ENCODE measurements at places on chromosomes 7 and 10.

GRCh38 chr7:95590387-95591248, 5.7 kb downstream of the PDK4 start:
- DNase-seq, result no peak

GRCh38 chr10:35545079-35545657, 60.0 kb upstream of the GJD4 start:
- no peak for DNase-seq

DNA sequence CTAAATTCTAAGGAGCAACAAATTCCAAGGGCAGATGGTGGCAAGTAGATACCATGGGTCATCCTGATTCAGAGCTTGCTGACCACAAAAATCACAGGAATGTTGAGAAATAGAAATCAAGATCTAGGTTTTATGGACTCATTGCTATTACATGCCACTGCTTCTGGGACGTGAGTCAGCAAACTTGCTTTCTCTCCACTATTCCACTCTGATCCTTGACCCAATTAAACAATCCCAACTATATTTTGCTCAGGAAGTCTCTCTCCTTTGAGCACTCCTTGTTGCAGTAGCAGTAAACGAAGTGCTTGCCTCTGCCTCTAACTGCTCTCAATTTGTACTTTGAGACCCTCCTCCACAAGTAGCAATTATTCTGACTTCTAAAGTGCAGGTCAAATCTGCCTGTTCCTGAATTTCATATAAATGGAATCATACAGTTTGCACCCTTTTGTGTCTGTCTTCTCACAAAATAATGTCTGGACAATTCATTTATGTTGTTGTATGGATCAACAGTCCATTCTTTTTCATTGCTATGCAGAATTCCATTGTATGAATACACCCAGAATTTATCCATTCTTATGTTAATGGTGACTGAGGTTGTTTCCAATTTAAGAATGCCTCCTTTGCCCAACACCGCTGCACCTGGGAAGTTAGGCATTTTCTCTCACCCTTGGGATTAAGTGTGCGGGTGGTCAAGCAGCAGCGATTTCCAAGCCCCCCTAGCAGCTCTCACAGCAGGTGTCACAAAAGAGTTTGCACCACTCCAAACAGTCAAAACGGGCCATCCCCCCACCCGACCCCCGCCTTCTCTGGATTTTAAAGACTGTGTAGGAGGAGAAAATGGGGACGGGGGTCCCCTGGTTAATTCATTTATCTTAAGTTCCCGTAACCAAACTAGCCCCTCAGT, 35.9 kb downstream of the ACSM6 start:
- DNase-seq, result no peak

GRCh38 chr7:96233528-96234154, 88.3 kb downstream of the SLC25A13 start:
- DNase-seq, result no peak

DNA sequence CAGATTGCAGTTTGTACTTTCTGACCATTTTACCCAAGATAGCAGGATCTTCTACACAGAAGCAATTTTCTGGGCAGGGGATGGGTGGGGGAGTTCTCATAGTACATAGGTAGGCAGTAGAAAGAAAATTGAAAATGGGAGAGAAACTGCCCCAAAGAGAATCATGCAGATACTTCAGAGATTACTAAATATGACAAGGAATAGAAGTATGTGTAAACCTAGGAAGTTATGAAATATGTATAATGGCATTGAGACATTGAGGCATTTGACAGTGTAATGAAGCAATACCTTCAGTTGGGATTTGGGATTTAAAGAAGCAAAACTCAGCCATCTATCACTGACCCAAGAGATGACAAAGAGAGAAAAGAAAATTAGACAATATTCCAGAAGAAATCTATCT, 233.0 kb downstream of the PTN start:
- no peak for DNase-seq

GRCh38 chr7:122864016-122864415, 22.2 kb downstream of the CADPS2 start:
- no peak for DNase-seq

DNA sequence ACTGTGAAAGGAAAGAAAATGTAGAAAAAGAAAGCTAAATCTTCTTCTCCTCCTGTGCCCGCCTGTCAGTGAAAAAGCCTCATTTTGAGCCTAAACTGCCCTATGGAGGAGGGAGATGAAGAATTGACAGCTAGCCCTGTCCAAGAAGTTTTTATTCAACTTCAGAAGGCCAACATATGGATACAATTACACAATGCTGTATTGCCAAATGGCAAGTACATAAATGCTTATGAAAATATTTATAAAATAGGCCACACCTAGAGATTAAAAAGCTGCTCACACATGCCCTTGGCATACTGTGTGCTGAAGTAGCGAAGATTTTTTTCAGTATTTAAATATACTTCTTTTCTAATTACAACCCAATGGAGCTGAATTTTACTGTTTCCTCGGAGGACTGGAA, 65.1 kb upstream of the NEBL start:
- DNase-seq, result no peak

DNA sequence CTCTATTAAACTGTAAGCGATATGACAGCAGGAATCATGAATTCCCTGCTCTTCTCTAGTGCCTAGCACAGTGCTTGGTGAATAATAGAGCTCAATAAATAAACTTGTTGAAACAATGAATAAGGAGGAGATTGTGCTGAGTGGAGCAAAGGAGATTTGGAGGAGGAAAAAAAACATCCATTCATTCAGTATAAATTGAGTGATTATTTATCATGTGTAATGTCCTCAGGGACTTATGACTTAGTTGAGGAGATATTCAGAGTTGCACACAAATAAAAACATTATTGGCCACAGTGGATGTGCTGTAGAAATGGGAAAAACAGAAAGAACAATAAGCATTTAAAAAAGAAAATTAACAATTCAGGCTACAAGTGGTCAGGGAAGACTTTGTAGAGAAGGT, 125.7 kb downstream of the FOXP2 start:
- no peak for DNase-seq

Measured in stimulated activated CD8-positive, alpha-beta memory T cell treated with anti-CD3 and anti-CD28 coated beads, Interleukin-7, amount 100 ng/mL, for 1 hour (primary cell).